ENCODE measurements at places on chromosomes 1 and 21.

DNA sequence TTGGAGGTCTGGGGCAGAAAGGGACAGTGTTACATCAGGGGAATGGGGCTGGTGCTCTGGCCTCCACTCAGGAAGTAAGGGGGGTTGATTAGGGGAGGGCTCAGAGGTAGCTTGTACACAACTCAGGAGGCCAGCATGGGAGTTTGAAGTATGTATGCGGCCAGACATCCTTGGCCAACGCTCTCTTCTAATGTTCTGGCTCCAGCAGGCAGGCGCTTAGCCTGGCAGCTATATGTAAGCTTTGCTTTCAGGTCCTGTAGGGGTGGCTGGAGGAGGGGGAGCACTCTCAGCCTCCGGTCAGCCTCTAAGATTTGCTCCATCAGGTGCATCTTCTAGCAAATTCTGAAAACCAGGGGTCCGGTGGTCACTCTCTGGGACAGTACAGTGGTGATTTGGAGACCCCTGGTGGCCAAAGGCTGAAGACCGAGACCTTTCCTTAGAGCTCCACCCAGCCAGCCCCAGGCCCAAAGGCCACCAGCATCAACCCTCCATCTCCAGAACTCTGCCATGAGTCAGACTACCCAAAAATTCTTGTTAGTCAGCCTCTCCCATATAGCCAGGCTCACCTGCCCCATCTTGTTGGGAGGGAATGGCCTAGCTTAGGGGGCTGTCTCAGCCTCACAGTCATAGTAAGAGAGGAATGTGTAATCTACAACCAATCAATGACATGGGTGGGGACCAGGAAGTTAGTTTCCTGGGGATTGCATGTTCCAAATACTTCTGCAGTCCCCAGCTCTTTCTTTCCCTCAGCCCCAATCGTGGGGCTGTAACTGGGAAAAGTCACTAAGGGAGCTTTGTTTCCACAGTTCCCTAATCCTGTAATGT lies 9.7 kb upstream of the COL8A2 start:
- no peak for DNase-seq

DNA sequence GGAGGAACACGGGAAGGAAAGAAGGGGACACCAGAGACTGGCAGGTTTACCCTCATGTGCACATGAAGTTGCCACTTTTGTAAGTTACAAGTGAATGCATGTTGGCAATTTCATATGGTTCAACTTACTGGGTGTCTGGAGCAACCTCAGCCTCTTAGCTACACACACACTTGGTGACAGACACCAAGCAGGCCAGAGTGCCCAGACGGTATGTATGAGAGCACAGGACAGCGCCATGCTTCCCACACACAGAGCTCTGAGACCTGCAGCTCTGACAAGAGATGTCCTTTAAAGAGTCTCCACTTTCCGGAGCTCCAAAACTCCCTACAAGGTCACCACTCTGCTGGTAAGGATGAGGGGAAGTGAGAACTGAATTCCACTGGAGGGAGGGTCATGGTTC lies 1.9 kb upstream of the TRABD2B start:
- no peak for DNase-seq

- DNase-seq = no peak
These were observed 3.0 kb downstream of the ARTN start for GRCh38 chr1:43936431-43937151.

GRCh38 chr1:220170836-220171526 lies 77.0 kb downstream of the IARS2 start:
- no peak for DNase-seq

DNA sequence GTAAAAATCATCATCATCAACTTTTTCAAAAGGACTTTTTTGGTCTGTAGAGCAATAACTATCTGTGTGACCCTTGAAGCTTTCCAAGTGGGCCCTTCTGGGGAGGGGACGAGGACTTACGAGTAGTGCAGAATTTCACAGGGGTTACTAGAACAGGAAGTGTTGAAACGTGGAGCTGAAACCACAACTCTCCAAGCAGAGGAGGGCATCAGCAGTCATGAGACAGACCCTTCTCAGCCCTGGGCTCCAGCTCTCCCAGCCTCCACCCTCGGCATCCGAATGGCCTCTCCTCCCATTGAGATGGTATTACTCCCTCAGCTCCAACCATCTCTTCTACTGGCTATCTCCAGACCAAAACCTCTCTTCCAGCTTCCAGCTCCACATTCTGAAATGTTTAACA lies 3.6 kb downstream of the FAM89A start:
- no peak for DNase-seq

DNA sequence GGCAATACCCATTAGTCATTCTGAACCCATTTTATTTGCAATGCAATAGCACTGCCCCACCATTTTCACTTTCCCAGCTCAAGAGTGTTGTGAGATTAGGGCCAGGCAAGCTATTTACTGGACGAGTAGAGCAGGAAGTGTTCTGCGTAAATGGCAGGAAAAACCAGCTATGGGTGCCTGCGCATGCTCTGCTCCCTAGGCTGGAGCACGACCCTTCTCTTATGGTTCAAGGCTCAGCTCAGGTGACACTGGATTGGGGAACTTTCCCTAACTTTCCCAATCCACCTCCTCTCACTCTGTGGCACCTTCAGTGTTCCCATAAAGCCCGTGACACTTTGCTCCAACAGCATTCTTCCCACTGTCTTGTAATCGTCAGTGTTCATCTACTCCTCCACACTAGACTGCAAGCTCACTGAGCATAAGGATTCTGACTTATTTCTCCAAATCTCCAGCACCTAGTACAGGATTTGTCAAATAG lies 3.6 kb upstream of the MAN1A2 start:
- no peak for DNase-seq

DNA sequence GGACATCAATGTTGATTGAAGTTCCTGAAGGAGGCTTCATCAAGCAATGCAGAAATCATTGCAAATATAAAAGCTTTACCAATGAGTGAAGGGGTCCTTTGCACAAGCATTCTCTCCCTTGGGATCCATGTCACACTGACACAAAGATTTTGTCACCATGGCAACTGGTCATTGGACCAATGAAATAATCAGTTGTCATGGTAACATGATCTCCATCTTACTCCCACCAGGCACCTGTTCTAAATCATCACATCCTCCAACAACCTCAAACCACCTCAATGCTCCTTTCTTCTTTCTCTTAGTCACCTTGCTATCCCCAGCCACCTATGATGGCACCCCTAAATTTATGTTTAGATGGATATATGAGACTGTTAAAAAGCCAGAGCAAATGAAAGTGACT lies 13.5 kb upstream of the FOXJ3 start:
- DNase-seq = no peak

GRCh38 chr1:224526771-224527170 lies 89.3 kb upstream of the CNIH3 start:
- DNase-seq = no peak

GRCh38 chr1:246659594-246660140 lies 64.5 kb upstream of the SCCPDH start:
- no peak for DNase-seq

DNA sequence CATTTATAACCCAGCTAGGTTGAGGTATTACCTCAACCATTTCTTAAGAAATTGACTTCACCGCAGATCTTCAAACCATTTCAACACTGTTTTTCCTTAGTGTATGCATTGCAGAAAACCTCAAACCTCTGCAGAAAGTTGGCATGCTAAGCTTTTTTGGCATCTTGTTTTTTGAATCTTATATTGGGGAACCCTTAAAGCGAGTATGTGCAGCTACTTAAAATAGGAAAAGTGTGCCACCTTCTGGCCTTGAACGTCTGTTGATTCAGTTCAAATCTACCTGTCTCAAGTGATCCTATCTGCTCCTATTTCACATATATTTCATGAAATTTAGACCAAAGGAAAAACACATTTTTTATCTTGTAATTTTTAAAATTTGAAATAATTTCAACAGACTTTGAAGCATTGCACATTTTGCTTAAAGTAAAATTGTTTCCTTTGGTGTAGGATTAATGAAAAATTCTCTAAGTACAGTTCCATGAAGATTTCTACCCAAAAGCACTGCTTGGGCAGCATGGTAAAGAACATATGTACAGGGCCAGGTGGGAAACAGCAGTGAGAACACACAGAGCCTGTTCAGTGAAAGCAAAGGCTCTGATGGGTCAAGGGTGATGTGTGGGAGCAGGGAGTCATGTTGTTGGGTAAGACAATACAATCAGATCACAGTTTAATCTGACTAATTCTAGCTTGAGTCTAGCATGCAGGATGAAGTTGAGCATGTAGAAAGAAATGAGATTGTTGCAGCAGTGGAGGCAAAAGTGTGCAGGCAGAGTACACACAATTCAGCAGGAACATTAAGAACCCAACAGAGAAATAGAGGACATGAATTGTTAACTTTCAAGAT lies 17.2 kb downstream of the HENMT1 start:
- peak; percentile 53 for DNase-seq

DNA sequence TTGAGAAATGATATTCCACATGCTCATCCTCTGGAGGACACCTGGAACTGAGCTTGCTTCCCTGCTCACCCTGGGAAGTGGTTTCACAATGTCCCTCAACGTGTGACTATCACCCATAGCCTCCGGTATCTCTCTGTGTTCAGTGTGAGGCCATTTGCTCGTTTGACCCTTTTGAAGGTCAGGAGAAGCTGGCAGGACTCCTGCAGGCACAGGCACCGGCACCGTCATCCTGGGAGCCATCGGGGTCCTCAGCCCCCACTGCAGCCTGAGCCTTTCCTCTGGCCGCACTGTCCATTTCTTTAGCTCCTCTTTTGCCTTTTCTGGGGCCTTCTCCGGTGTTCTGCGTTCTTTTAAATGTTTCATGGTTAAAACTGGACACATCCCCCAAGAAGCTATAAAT lies 159.6 kb upstream of the COL6A1 start:
- no peak for DNase-seq

All from MM.1S (cell line).